ENCODE measurements at places on chromosomes 12 and 14. TPM values are rescaled to one million over a fixed set of nuclear protein-coding genes. Genes with fewer than 3 reads are reported as not detected.

The KRT79 gene
- not detected for total RNA-seq

The OR4E2 gene
- total RNA-seq: not detected

The GLT8D2 gene
- total RNA-seq: 1.6 TPM

The LRRIQ1 gene
- total RNA-seq: 0.79 TPM

The AMDHD1 gene
- 0.07 TPM for total RNA-seq

The BDKRB1 gene
- total RNA-seq: 2.8 TPM

The OLR1 gene
- not detected for total RNA-seq

The POTEG gene
- not detected for total RNA-seq

The UNC79 gene
- total RNA-seq: not detected

The CAPZA3 gene
- total RNA-seq: not detected

The PSMB11 gene
- not detected for total RNA-seq

The GTF2A1 gene
- 12.0 TPM for total RNA-seq

The DNAH10 gene
- 0.07 TPM for total RNA-seq

The LHX5 gene
- total RNA-seq: 0.28 TPM

The NTF3 gene
- total RNA-seq: not detected

The IL22 gene
- not detected for total RNA-seq

The NXPH4 gene
- total RNA-seq: 9.3 TPM

The RTL1 gene
- not detected for total RNA-seq

The ACSS3 gene
- not detected for total RNA-seq

The ALX1 gene
- total RNA-seq: not detected

The P2RX7 gene
- 0.05 TPM for total RNA-seq

The PIANP gene
- not detected for total RNA-seq

The CPM gene
- 16.2 TPM for total RNA-seq

The PRKAB1 gene
- 8.8 TPM for total RNA-seq

The COX8C gene
- total RNA-seq: not detected

The TAS2R14 gene
- not detected for total RNA-seq

The OAS3 gene
- total RNA-seq: 8.9 TPM

The HOTAIR gene
- total RNA-seq: not detected

The RNASE7 gene
- total RNA-seq: 2.2 TPM

The KRT74 gene
- 0.33 TPM for total RNA-seq

The STYK1 gene
- 4.1 TPM for total RNA-seq

The XPOT gene
- 49.0 TPM for total RNA-seq

The CLEC7A gene
- total RNA-seq: 0.14 TPM

The CYP27B1 gene
- 10.4 TPM for total RNA-seq

The AJUBA gene
- total RNA-seq: 117 TPM

The LRTM2 gene
- total RNA-seq: not detected

The PPP4R4 gene
- total RNA-seq: 8.9 TPM

The TSHR gene
- total RNA-seq: not detected

The RBP5 gene
- total RNA-seq: not detected
